Stimulated activated CD8-positive, alpha-beta memory T cell treated with anti-CD3 and anti-CD28 coated beads, Interleukin-4, amount 100 ng/mL, for 1 hour (primary cell): ENCODE measurements at places on chromosomes 12 and 14.

DNA sequence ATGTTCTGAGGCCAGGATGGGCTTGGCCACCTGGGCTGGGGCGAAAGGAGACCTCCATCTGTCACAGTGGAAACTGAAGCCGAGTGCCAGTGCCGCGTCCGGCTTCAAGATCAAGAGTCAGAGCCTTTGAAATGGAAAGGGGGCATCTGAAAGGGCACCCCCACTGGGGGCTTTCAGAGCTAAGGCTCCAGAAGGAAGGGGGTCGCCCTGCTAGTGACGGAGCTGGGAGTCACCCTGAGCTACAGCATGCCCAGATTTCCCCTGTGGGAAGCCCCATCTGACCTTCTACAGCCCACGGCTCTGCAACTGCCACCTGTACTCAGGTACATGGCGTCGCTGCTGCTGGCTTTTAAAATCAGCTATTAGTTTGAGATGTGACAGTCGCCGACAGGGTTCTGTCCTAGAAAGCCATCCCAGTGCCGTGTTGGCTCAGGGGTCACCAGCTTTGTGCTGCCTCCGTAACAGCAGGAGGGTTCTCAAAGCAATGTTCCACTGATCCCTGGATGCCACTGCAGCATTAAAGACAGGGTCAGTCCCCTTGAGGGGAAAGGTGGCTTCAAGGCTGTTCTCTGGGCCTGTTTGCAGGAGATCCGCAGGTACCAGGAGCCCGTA is 31.5 kb downstream of the CCNK start:
- DNase-seq: no peak

DNA sequence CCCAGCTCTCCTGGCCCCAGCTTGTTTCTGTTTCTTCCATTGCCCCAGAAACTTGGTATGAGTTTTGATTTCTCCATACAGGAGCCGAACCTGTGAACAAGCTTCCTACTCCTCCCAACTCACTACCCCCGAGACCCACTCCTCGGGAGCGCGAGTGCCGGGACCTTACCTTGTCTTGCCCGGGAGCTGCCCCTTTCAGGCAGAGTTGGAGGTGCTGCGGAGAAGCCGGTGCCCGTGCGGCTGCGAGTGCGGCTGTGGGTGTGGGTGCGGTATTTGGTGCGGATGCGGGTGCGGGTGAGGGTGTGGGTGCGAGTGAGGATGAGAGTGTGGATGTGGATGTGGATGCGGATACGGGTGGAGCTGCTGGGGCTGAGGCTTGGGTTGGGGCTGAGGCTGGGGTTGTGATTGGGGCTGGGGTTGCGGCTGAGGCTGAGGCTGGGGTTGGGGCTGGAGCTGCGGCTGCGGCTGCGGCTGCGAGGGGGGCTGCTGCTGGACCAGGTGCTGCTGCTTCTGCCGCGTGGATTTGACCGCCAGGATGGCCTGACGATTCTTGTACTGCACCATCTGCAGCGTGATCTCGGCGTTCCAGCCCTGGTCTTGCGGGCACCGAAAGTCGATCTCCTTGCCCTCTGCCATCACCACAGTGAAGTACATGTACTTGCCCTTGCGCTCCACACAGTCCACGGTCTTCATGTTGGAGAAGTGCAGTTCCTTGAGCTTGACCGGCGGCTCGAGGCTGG is 1.1 kb downstream of the PHLDA1 start:
- DNase-seq: no peak

GRCh38 chr12:126627596-126627995 is 1562.4 kb downstream of the AACS start:
- DNase-seq: no peak

- DNase-seq: no peak
These were observed 155.0 kb downstream of the NUAK1 start for GRCh38 chr12:105983622-105984320.

GRCh38 chr12:13887779-13888388 is 93.5 kb downstream of the GRIN2B start:
- DNase-seq: no peak

- no peak for DNase-seq
These were observed 37.8 kb downstream of the SLCO1A2 start for GRCh38 chr12:21296751-21297406.

DNA sequence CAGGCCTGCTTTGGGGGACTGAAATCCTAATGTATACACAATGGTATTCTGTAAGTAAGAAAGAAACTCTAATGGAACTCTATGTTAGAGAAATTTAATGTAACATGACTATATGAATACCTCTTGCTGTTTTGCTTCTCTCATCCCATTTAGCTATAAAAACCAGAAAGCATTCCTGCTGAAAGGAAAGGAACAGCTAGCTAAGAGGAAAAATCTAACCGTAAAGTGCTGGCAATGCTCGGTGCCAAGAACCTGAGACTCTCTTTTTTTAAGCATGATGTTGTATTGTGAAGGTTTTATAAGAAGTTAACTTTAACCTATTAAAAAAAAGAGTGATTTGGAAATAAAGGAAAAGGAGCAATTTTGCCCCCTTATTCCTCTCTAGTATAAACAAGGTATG is 75.6 kb upstream of the DACT1 start:
- no peak for DNase-seq

DNA sequence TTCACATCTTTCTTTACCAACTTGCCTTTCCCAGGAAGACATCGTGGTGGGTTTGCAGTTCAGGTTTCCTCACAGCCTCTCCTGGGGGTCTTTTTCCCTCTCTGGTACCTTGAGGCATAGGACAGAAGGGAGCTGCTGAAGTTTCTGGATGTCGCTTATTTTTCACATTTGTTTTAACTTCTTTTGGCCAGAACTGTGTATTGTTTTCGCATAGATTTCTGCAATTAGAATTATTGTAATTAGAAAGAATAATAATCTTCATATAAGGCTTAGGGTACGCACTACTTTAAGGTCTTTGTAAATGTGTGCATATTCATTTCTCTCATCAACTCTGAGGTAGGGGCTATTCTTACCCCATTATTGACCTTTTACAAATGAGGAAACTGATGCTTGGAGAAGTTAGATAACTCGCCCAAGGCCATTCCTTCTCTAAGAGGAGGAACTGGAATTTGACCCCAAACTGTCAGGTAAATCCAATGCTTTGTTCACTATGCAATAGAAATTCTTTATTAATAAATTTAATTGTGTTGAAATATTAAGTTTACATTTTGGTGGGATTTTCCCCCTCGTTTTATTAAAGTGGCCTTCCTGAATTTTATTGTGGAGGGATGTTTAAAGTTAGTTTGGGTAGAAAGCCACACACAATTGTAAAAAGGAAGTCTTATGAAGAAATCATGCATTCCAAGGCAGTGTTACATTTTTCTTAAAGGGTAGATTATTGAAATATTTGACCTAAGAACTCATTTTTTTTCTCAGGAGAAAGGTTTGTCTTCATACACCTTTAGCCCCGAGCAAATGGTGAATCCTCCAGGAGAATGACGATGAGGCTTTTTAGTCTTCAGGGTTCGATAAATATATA is 12.1 kb upstream of the SLC38A2 start:
- DNase-seq: no peak
